Left colon (tissue), 2 donors: ENCODE measurements at places on chromosomes 11 and 22. TPM values are rescaled to one million over a fixed set of nuclear protein-coding genes. Genes with fewer than 3 reads are reported as not detected.
A peak's percentile ranks its signal among the peaks of the same experiment; 100 is the strongest.

DNA sequence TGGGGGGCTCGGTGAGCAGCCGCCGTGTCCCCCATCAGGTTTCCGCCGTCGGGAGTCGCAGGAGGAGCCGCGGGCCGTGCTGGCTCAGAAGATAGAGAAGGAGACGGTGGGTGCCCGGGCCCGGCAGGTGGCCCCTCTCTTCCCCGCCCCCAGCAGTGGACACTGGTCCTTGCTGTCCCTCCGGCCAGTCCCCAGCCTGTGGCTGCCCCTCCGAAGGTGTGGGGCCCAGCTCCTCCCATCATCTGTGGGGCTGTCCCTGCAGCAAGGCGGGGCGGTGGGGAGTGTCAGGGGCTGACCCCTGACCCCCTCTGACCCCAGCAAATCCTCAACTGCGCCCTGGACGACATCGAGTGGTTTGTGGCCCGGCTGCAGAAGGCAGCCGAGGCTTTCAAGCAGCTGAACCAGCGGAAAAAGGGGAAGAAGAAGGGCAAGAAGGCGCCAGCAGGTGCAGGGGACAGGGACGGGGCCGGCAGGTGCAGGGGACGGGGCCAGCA lies 15.3 kb downstream of the EPS8L2 start:
- peak; percentile 35 for DNase-seq

GRCh38 chr11:95245038-95245437 lies 14.0 kb upstream of the SESN3 start:
- DNase-seq: no peak

GRCh38 chr11:112806876-112807275 lies 154.3 kb upstream of the NCAM1 start:
- DNase-seq: no peak

DNA sequence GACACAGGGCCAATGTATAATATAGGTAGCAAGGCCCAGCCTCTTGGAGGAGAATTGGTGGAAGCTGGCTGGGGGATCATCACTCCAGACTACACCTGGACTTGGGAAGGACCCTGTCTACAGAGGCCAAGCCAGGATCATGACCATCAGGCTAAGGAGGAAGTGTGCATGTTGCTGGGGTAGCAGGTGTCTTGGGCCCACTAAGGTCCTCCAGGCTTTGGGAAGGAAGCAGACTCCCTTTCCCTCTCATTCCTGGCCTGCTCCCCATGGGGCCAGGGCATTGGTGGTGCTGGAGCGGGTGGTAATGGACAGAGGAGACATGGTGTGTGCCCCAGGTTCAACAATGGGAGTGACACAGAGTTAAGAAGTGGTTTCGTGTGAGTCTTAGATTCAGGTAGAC lies 16.0 kb upstream of the TUB start:
- no peak for DNase-seq

GRCh38 chr11:127269911-127270310 lies 269.3 kb upstream of the KIRREL3 start:
- no peak for DNase-seq

DNA sequence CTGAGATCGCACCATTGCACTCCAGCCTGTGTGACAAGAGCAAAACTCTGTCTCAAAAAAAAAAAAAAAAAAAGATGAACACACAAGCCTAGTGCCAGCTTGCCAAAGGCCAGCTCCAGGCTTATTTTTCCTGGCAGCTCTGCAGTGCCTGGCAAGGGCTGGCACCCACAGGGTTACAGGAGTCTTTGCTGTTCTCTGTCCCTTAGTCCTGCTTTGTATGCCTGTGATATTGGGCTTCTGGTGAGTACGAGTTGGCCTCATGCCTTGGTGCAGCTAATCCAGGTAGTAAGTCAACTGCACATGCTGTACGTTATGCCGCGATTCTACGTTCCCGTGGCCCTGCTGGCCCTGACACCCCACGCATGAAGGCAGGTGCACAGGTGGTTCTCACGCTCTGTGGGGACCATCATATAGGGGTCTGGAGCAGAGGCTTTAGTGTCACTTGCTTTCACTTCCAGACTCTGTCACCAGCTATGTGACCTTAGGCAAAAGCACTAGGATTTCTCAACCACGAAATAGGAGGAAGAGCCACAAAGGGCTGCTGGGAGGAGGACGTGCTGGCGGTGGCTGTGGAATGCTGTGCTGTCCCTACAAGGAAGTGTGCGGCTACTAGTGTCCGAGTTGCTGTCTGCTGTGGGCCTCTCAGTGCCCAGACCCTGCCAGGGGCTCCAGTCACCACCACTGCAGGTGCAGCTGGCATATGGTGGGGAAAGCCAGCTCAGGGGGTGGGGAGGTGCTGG lies 21.4 kb upstream of the RASL10A start:
- DNase-seq: no peak

DNA sequence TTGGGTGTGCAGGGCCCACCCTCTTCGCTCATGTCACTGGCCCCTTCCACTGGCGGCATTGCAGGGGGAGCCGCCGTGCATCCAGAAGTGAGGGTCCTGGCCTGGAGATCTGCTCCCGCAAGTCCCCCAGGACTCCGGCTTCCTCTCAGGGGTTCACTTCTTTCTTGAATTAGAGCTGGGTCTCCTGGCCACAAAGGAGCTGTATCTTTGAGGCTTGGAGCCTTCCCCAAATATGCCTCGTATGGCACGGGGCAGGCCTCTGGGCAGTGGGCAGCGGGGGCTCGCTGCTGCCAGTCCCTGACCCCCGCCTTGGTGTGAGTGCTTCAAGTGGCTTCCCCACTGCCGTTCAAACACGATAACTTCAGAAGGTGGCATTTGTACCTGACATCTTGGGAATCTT lies 7.4 kb upstream of the IFITM3 start:
- no peak for DNase-seq

- no peak for DNase-seq
Measured at GRCh38 chr11:18071098-18071705, 25.1 kb upstream of the TPH1 start.

GRCh38 chr22:30277547-30278344 lies 11.1 kb upstream of the OSM start:
- DNase-seq: no peak

DNA sequence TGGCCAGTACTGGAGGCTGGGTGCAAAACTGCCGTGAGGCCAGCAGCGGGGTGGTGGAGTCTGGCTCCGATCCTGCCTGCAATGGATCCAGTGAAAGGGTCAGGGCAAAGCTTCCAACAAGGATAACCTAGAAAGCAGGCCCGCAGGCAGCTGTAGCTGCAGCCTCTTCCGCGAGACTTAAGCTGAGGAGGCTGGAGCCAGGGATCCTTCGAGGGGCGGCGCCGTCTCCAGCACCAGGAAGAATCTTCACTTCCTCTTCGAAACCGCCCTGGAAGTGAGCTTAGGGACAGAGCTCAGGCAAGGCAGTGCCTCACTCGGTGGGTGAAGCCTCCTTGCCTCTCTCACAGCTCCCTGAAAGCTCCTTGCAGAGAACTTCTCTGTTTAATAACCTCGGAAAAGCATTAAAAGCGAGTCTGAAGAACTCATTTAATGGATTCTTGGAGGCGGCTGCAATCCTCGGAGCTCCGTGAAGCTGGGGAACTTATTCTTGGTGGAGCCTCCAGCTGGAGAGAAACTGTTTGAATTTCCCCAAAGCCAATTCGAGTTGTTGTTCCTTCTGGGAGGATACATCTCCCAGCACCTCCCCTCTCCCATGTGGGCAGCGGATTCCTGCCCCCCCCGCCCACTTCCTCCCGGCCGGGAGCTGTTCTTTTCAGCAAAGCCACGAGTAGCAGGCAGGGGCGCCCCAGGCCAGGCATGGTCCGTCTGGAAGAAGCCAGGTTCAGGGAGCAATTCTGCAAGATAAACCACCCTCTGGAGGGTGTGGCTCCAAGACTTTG lies 169.9 kb downstream of the CTTN start:
- DNase-seq: peak; percentile 75

- no peak for DNase-seq
Measured at GRCh38 chr11:125315079-125315740, 150.7 kb downstream of the PKNOX2 start.

GRCh38 chr11:41237382-41237781 lies 222.1 kb downstream of the LRRC4C start:
- no peak for DNase-seq

DNA sequence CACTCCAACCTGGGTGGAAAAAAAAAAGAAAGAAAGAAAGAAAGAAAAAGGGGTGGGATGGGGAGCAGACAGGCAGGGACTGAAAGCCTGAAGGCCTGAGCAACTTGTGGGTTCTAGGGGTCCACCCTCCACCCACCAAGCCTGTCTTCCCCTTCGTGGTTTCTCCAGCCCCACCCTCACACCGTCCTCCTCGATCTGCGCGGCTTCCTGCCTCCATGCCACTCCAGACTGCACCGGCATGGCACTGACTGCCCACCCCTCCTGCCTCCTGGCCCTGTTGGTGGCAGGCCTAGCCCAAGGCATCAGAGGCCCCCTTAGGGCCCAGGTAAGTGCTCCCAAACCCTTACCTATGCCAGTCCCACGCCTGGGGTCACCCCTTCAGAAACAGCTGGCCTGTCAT lies at the start of gene CTSW:
Gene CTSW (plus strand): TSS at position 221 of the 400 bp plus-strand sequence. CDS start 18 bp downstream, at position 239.
- DNase-seq: peak; percentile 16

- DNase-seq: no peak
Measured at GRCh38 chr11:35784699-35785098, 122.1 kb downstream of the TRIM44 start.

- DNase-seq: no peak
Measured at GRCh38 chr22:47591709-47592108, 829.3 kb downstream of the TBC1D22A start.

GRCh38 chr11:126879516-126879915 lies 121.1 kb downstream of the KIRREL3 start:
- DNase-seq: no peak

DNA sequence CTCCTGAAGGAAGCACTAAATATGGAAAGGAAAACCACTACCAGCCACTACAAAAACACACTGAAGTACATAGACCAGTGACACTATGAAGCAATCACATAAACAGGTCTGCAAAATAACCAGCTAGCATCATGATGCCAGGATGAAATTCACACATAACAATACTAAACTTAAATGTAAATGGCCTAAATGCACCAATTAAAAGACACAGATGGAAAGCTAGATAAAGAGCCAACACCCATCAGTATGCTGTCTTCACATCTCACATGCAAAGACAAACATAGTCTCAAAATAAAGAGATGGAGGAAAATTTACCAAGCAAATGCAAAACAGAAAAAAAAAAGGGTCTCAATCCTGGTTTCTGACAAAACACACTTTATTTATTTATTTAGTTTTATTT lies 171.7 kb downstream of the TTC28 start:
- no peak for DNase-seq

DNA sequence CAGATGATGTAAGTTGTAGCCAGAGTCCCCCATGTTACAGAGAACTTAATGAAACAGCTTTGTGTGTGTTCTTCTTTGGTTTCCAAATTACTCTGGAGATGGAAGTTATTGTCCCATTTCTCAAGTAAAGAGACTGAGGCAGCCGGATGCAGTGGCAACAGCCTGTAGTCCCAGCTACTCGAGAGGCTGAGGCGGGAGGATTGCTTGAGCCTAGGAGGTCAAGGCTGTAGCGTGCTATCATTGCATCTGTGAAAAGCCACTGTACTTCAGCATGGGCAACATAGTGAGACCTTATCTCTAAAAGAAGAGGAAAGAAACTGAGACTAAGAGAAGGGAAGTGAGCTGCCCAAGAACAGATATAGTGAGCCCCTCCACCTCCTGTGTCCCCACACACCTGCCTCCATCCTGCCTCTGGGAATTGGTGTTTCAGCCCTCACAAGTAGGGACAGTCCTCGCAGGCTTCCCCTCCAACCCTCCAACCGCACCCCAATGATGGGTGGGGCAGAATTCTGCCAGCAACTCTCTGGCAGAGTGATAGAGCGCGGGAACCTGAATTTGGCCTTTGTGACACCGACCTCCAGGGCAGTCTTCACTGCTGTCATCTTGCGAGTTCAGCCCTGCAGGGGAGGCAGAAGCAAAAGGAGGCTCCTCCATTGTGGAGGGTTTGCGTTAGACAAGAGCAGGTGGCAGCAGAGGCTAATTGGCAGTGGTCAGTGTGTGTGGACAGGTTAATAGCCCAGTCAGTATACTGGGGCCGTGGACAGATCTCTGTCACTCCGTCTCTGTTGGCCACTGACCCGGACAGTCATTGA lies 1.6 kb downstream of the PDXP start:
- no peak for DNase-seq

- no peak for DNase-seq
Measured at GRCh38 chr11:105862736-105863367, 159.2 kb downstream of the MSANTD4 start.

- DNase-seq: peak; percentile 35
Measured at GRCh38 chr11:121321614-121322243, 29.2 kb downstream of the SC5D start.

- no peak for DNase-seq
Measured at GRCh38 chr11:122229078-122229477, 113.1 kb upstream of the BLID start.

DNA sequence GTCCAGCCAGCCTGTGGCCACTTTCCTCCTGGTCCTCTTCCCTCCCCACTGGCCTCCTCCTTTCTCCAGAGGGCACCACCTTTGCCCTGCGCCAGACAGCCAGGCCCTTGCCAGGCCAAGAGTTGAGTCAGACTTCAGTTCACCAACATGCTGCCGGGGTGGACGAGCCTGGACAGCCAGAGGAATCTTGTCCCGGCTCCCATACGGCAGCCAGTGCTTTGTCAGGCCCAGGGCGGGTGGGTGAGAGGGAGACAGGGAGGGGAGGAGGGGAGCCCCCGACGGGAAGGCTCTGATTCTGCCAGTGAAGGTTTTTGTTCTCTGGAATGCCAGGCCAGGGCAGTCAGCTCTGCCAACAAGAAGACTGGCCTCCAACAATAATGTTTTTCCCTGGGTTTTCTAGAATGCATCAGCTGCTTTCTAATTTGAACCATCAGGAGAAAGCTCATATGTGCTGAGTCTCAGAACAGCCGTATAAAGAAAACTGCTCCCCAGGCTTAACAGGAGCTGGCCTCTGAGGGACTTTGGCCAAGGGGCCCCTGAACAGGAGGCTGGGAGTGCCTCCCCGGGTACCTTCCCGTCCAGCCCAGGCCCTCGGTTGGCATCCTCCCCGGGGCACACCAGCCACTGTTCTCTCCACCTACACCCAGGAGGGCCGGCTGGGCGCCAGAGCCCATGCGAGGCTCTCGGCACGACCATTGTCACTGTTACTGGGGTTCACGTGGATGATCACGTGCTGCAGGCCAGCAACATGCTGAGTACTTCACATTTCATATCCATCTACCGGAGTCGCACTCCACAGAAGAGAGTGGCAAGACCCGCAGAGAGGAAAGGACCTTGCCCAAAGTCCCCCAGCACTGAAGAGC lies 28.6 kb downstream of the LIF start:
- DNase-seq: no peak

- DNase-seq: no peak
Measured at GRCh38 chr22:50676661-50677492, 4.3 kb downstream of the SHANK3 start.

Gene GLB1L2
- 28.6 TPM for total RNA-seq

Gene KLHDC7B
- total RNA-seq: 0.17 TPM

Gene RASD2
- total RNA-seq: 24.5 TPM

Gene PITPNB
- total RNA-seq: 46.7 TPM

Gene RASL10A
- 1.1 TPM for total RNA-seq

Gene TEX54
- total RNA-seq: not detected

Gene NLRP14
- total RNA-seq: 0.24 TPM

Gene OR4A16
- total RNA-seq: not detected

Gene PKNOX2
- 1.5 TPM for total RNA-seq

Gene DLG2
- total RNA-seq: 3.2 TPM

Gene C11orf97
- total RNA-seq: not detected

Gene MPZL3
- 6.3 TPM for total RNA-seq

Gene LRRN4CL
- 3.6 TPM for total RNA-seq

Gene RPS6KA4
- 42.6 TPM for total RNA-seq

Gene OR52N4
- not detected for total RNA-seq
